HT-29 (cell line): ENCODE measurements at places on chromosomes 3 and 15.
A peak's percentile ranks its signal among the peaks of the same experiment; 100 is the strongest.

- peak; percentile 86 for DNase-seq
Measured at GRCh38 chr15:56733136-56734012, at the start of gene ZNF280D. Gene ZNF280D (minus strand): TSS chr15:56733509. CDS start chr15:56707109, 26,400 bp downstream.

- DNase-seq, result no peak
Measured at GRCh38 chr3:12532182-12532581, 13.1 kb downstream of the MKRN2OS start.

DNA sequence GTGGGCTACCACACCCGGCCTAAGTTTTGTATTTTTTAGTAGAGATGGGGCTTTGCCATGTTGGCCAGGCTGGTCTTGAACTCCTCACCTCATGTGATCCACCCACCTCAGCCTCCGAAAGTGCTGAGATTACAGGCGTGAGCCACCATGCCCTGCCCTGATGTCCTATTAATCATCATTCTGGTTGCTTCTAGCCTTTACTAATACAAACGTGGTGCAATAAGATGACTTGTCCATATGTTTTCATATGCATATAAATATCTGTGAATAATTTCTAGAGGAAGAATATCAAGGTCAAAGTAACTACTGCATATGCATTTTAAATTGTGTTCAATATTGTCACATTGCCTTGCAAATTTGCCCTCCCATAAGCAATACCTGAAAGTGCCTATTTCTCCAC lies 25.5 kb upstream of the PDHB start:
- no peak for DNase-seq

GRCh38 chr15:70356919-70357318 lies 259.2 kb upstream of the TLE3 start:
- DNase-seq, result no peak

DNA sequence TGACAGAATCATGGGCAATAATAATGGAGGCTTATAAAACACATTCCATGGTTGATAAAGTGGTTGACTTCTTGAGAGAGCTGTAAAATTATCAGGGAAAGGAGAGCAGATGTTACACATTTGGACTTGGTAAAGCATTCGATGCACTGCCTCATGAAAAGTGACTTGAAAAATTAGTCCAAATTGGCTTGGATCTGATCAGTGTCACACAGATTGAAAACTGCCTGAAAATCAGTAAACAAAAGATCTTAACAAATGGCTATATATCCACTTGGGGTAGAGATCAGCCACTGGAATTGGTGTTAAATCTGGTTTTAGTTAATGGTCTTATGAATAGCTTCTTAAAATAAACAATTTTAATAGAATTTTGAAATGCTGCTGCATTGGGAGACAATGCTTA lies 20.3 kb downstream of the SHOX2 start:
- no peak for DNase-seq

DNA sequence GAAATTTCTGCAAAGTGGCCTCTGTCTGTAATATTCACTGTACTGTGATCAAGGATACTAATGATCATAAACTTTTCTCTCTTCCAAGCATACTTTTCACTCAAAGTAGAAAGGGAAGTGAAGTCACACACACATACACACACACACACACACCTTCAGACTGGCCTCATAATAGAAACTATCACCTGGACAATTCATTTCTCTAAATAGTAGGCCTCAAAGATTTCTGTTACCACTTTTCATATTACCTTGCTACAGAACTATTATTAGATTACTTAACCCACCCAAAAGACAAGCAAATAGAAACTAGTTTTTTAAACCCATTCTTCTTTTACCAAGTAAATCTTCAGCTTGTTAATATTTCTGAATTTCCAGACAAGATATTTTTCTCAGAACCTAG lies 12.2 kb downstream of the CPB1 start:
- no peak for DNase-seq

DNA sequence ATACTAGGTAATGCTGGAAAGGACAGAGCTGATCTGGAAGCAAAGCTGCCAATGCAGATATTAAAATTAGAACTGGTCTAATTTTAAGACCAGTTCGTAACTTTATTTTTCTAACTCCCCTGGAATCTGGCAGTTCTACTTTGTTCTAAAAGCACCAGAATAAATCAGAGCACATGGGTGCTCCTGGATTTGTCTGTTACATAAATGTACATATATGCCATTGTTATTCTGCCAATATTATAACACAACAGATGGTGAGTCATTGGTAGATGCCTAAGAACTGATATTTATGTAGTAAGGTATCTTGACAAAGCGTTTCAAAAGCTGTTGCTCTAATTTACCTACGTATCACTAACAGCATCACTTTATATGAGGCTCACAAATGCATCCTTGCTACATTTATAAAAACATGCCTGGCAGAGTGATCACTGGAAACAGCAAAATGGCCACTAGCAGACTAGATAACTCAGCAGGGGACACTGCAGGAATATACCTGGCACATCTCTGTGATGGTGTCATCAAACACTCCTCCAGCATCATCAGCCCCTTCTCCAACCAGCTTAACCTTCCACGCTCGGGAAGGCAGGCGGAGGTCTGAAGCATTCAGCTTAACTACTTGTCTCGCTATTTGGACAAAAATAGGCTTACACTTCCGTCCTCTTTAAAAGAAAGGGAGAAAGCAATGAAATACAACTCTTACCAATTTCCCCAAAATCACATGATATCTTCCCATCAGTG lies 26.2 kb downstream of the FBXL22 start:
- DNase-seq, result no peak

GRCh38 chr15:77621847-77622208 lies 10.9 kb downstream of the LINGO1 start:
- no peak for DNase-seq

GRCh38 chr15:78127882-78128281 lies 3.4 kb downstream of the CIB2 start:
- DNase-seq, result no peak

- DNase-seq, result no peak
Measured at GRCh38 chr3:20537234-20537633, 351.2 kb upstream of the SGO1 start.

GRCh38 chr3:71854096-71854495 lies 69.1 kb upstream of the PROK2 start:
- no peak for DNase-seq

DNA sequence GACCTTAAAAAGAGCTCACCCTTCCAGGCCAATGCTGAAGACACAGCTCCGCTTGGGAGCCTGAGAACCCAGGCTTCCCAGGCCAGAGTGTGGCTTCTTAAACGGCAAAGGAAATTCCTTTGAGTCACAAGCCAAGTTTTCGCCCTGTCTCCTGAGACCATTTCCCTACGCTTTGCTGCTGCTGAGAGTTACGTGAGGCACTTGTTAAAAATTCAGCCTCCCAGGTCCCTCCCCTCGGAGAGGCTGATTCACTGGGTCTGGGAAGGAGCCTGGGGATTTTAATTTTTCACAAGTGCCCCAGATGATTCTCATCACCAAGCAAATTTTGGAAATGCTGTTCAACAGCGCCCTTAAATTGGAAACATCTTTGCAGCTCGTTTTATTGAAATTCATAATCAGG lies 25.5 kb downstream of the RLBP1 start:
- no peak for DNase-seq

DNA sequence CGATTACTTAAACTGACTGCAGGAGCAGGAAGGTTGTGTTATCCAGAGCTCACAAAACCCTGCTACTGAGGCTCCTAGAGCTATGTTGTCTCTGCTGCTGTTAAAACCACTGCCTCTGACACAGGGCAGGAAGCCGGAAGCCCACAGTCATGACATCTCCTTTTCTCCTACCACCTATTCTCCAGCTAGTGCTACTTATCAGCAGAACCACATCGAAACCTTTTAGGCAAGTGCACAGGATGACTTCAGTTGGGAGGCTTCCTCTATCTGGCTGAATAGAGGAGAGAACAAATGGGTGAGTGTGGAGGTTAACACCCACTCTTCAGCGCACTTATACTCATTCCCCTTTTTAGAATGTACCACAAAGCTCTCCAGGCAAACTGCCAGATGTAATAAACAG lies 638.0 kb downstream of the OTOL1 start:
- no peak for DNase-seq

DNA sequence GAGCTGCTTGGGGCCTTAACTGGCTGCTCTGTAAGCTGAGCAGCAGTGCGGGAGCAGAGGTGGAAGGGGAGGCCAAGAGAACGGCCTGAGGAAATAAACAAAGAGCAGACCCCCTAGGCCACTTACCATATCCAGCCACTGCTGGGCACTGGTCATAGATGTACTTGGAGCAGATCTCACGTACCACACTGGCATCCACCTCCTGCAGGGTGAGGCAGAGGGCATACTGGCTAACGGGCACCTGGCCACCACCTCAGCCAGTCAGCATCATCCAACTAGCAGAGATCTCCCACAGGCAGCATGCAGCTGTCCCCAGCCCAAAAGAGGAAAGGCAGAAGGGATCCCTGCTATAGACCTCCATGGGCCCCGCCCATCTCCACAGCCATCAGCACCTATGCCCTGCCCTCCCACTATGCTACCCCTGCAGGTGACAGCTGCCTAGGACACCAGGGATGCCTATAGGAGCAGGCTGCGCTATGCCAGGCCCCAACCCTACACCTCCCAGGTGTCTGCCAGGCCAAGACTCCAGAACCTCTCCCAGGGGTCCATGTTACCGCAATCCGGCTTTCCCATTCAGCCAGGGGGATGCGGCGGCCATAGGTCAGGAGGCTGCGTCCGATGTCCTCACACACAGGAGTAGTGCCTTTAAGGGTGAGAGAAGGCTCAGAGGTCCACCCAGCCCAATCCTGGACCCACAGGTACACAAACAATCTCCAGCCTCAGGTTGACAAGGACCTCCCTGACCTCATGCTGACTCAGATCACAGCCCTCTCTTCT lies 4.6 kb upstream of the COL7A1 start:
- no peak for DNase-seq

DNA sequence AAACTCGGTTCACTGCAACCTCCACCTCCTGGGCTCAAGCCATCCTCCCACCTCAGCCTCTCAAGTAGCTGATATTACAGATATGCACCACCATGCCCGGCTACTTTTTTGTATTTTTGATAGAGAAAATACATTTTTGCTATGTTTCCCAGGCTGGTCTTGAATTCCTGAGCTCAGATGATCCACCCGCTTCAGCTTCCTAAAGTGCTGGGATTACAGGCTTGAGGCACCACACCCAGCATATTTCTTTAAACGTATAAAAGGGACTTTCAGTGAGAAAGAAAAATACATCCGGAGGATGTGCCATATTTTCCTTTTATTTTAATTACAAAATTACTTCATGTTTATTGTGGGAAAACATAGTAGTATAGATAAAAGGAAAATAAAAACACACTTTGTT lies 55.2 kb downstream of the RPL39L start:
- no peak for DNase-seq

DNA sequence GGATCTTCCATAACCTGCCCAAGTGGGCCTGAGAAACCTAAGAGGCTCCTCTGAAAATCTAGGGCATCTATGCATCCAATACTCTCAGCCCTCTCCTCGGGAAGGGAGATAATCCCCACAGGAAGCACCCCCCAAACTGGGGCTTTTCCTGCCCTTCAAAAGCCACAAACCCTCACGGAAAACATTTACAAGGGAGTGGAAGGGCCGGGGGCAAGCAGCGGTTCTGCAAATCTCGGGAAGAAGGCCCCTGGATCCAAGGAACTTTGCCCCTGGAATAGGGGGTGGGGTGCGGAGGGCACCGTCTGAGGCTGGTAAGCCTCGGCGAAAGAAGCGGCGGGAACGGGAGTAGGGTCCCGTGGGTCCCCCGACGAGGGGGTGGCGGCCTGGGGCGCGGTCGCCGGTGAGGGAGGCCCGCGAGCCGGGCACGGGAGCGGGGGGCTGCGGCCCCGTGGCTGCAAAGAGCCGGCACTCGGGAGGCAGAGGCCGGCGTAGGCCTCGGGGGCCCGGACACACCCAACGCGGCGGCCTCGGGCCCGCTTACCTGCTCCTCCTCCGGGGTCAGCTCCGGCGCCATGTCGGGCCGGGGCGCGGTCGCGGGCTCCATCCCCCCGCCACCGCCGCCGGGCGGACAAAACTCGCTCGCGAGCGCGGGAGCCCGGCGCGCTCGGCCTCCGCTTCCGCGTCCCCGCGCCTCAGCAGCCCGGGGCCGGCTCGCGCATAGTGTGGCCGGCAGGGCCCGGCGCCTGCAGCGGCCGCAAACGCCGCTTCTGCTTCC lies 755 bp downstream of the PTPN9 start:
- peak; percentile 11 for DNase-seq

GRCh38 chr3:62415312-62415801 lies 42.0 kb upstream of the FEZF2 start:
- DNase-seq, result no peak

DNA sequence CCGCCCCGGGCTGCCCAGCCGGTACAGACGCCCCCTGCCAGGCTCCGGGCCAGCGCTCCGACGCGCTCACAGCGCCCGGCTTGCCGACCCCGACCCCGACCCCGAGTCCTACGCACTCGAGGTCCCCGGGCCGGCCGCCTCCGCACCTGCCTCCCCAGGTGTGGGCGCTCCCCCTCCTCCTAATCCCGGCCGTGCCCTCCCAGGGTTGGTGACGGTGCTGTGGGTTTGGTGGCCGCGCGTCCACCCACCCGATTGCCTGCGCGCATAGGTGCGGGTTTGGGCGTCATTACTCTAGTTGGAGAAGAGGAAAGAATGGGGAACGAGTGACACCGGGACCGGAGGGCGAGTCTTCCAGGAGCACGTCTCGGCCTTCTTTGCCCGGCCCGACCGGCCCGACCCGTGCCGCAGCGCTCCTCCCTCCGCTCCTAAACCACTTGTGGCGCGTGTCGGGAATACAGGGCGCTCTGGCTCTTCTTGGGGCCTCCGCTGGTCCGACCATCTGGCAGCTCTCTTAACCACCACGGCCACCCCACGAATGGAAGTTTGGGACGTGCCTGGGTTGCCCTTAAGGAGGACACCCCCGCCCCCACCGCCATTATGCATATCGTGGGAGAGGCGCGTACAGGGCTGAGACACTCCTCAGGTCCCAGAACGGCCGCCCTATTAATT lies 810 bp upstream of the THRB start:
- peak; percentile 74 for DNase-seq

DNA sequence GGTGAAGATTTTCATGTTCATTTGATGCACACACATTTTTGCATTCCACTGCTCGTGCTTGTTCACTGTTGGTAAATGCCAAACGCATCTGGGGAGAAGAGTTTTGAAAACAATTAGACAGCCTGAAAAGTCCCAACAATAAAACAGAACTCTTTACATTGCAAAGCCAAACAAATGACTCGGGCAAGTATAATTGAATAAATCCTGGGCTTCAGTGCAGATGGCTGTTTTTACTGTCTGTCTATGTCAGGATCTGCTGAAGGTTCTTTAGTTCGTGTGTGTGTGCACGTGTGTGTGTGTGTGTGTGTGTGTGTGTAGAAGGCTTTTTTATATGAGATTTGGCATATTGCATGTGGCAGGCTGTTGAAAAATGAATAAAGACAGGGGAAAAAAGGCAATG lies 277.5 kb upstream of the CDIN1 start:
- no peak for DNase-seq

GRCh38 chr15:87860743-87861142 lies 395.8 kb downstream of the NTRK3 start:
- no peak for DNase-seq

- peak; percentile 44 for DNase-seq
Measured at GRCh38 chr15:67779549-67780111, 45.7 kb upstream of the SKOR1 start.
